ENCODE measurements at places on chromosomes 5 and 9.

DNA sequence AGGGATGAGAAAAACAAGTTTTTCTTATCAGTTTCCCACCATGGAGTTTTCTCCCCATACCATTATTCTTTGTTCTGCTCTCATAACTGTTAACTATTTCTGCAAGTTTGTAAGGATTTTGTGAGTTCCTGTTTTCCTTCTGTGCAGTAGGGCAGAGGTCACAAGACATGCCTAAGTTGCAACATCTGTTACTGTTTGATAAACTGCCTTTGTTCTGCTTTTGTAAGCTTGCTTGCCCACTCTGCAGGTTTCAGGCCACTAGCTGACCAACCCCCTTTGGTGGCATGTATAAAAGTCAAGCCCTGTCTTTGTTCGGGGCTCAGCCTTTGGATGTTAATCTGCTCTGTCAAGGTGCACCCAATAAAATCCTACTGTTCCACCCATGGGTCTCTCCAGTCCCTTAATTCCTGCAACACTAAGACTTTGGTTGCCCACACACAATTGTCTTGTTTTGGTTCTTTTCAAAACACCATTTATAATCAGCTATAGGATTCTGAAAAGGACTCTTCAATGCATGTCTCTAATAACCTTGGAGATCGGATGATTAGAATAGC, 545.4 kb downstream of the CDH9 start:
- DNase-seq, result no peak

GRCh38 chr9:77910194-77910621, 121.4 kb downstream of the GNAQ start:
- no peak for DNase-seq

GRCh38 chr5:147396070-147396823, 113.6 kb downstream of the DPYSL3 start:
- no peak for DNase-seq

GRCh38 chr5:79257314-79257713, 21.4 kb downstream of the JMY start:
- no peak for DNase-seq

GRCh38 chr9:19050637-19051591, 1.7 kb downstream of the RRAGA start:
- peak; percentile 6 for DNase-seq

GRCh38 chr9:137511758-137512463, 38.3 kb downstream of the PNPLA7 start:
- no peak for DNase-seq

GRCh38 chr9:85742597-85742936, 813 bp upstream of the AGTPBP1 start:
- no peak for DNase-seq

GRCh38 chr9:99746406-99746805, 75.3 kb upstream of the NR4A3 start:
- DNase-seq, result no peak

- DNase-seq, result no peak
These were observed 29.7 kb downstream of the ZNF462 start for GRCh38 chr9:106892632-106893031.

- DNase-seq, result no peak
These were observed 46.5 kb downstream of the RXRA start for GRCh38 chr9:134372581-134373267.

DNA sequence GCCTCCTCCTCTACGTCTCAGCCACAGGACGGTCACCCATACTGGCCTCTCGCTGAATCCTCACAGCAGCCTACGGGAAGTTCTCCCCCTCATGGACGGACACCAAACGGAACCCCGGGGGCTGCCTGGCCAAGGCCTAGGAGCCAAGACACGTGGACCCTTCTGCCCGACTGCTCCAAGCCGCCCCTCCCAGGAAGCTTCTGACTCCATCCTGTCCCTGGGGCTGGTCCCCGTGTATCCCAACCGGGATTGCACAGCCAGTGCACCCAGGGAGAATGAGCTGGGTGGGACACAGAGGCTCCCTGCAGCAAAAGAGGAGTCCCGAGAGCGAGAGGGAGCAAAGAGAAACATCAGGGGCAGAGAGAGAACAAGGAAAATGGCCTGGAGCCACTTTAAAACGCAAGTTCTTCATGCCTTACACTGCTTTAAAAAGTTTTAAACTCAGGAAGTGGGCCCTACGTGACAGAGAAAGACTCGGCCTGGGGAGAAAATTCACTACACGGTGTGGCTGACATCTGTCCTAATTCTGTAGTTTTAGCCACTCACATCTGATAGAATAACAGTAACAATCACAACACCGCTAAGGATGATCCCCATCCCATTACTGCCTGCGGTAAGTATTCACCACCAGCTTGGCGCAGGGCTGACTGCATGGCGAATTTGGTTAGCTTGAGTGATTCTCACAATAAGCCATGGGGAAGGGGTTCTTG, 3.0 kb downstream of the FAM78A start:
- DNase-seq, result no peak

- DNase-seq, result no peak
These were observed 84.7 kb downstream of the PLCXD3 start for GRCh38 chr5:41425736-41426135.

DNA sequence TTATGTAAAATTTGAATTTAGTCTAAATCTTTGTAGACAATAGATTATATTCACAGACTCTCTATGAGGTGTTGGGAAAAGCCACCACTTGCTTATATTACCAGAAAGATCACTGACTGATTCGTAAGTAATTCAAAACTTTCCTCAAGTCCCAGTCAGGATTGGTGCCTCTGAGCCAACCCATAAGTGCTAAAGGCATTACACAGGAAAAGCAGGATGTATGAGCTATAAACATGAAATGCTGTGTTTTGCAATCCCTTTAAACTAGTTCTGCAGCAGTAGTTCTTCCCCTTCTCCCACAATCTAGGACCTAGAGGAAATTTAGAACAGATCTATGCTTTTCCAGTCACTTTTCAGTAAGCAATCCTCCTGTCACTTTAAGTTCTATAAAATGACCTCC, 48.0 kb downstream of the SHLD3 start:
- no peak for DNase-seq

- DNase-seq, result no peak
These were observed 337.7 kb downstream of the CDK5RAP2 start for GRCh38 chr9:120242116-120242811.

GRCh38 chr5:132877938-132878337, 4.5 kb downstream of the LEAP2 start:
- peak; percentile 67 for DNase-seq

DNA sequence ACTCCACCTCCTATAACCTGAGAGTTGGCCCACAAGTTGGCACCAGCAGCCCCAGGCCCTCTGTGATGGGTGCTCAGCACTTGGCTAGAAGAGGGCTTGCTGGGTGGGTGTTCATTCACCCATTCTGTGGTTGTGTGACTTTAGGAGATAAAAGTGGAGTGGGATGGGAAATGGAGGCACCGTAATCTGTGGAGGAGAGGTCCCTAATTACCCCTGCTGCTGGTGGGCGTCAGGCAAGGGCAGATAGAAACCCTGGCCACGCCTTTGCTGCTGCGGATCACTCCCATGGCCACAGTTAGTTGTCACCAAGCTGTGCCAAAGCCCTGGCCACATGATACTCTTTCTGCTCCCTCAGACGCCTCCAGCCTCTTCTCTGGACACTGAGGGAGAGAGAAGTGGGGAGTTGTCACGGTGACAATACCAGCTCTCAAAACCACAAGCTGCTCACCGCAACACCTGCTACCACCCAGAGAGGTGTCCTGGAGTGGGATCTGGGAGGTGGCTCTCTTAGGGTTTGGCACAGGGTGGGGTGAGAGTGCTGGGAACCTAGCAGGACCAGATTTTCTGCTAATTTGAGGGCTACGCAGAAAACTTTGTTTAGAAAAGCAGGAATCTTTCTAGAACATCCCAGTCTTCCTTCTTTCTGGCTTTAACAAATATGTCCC, 12.0 kb upstream of the NEUROG1 start:
- DNase-seq, result no peak

GRCh38 chr5:134552301-134552700, 26.8 kb downstream of the JADE2 start:
- DNase-seq, result no peak

GRCh38 chr5:53507013-53507412, 26.6 kb downstream of the FST start:
- DNase-seq, result no peak

DNA sequence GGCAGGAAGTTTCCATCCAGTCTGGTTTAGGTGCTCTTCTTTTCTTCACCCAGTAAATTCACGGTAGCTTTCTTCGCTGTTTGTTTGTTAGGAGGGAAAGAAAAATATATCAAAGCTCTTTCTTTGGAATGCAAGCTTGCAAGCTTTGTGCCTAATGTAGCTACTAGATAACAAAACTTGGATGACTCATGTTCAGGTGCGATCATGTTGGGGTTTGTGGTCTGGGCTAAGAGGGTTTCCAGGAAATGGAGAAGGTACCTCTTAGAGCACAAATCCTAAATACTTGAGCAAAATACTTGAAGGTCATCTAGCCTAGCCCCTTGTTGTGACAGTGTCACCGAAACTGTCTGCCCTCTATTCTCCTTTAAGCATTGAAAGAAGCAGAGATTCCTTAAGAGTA, 17.7 kb downstream of the SRP19 start:
- no peak for DNase-seq

- no peak for DNase-seq
These were observed 366.9 kb upstream of the ZNF608 start for GRCh38 chr5:125113328-125113727.

- no peak for DNase-seq
These were observed 1383.5 kb downstream of the PTPRD start for GRCh38 chr9:9229269-9229668.

GRCh38 chr5:125142458-125142857, 396.0 kb upstream of the ZNF608 start:
- no peak for DNase-seq

DNA sequence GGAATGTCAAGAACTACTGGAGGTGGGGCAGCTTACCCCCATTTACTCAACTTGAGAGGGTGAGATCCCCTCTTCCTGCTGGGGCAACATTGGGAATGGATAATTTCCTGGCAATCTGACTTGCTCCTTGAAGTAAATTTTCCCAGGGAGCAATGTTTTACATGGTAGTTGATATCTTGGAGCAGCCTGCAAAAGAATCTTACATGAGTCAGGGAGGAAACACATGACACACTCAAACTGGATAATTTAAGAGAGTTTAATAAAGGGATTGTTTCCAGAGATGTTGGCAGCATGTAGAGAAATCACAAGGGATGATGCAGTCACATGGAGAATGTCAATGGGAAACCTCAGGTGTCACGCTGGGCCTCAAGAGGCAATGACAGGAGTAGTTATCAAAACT, 212.5 kb downstream of the GAS1 start:
- DNase-seq, result no peak

DNA sequence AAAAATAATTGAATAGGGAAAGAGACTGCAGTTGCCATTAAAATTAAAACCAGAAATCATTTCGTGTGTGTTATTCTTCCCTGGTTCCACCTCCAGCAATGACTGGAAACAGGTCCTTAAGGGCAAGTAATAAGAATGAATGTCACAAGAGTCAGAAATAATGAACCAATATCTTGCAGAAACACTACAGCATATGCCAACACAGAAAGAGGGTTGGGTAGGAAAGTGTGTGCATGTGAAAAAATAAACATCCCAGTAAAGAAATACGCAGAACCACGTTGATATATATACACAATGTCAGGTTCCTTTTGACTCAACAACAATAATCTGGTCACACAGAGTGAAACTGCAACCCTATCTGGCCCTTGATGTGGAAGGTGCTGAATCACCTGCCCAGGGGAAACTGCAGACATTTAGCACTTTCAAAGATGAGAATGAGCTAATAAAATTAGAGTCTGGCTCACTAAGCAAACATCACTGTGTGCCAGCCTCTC, 15.0 kb downstream of the HMHB1 start:
- no peak for DNase-seq

- peak; percentile 85 for DNase-seq
These were observed 36.0 kb downstream of the SARDH start for GRCh38 chr9:133701981-133702797.

DNA sequence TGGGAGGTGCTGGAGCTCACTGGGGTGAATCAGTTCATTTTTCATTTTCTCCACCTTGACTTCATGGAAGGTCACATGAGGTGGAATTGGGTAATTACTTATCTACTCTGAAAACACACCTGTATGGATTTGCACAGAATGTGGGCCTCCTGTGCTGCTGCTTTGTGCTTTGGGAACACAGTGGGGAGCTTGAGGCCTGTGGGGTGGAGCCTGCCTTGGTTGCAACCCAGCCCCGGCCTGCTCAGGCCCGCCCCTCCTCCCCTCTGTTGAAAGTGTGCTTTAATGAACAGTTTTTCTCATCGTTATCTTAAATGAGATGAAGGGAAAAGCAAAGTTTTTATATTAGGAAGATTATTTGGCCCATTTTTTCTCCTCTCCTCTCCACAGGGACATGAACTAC, 28.5 kb upstream of the DMRT3 start:
- DNase-seq, result no peak

DNA sequence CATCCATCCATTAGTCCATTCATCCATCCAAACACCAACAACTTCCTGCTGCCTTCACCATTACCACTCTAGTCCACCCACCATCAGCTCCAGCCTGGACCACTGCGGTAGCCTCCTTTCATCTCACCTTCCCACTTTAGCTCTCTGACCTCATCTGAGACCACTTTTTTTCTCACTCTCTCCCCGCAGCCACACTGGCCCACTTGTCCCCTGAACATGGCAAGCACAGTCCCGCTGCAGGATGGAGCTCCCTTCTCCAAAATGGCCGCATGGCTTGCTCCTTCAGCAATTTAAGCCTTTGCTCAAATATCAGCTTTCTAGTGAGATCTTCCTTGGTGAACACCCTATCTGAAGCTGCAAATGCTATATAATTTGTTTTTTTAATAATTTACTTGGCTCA, 11.1 kb downstream of the CSF1R start:
- no peak for DNase-seq

DNA sequence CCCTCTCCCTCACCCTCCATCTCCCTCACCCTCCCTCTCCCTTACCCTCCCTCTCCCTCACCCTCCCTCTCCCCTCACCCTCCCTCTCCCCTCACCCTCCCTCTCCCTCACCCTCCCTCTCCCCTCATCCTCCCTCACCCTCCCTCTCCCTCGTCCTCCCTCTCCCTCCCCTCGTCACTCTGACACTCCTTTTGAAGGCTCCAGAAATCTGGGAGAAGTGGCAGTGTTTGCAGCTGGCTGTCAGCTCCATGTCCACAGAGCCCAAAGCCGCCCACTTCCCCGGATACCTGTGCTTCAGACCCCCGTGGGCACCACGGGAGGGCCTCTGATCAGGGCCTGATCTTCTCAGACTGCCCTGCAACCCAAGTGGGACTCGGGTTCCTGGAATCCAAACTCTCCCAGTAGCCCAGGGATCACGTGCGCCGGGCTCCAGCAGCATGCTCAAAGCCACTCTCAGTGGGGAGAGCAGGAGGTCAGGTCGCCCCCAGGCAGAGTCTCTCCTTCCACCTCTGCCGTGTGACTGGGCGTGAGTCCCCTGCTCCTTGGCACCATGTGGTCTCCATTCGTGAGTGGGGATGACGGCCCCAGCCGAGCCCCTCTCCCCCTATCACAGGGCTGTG, 33.1 kb downstream of the DBH start:
- no peak for DNase-seq

GRCh38 chr5:75567710-75568109, 43.5 kb upstream of the ANKDD1B start:
- DNase-seq, result no peak

DNA sequence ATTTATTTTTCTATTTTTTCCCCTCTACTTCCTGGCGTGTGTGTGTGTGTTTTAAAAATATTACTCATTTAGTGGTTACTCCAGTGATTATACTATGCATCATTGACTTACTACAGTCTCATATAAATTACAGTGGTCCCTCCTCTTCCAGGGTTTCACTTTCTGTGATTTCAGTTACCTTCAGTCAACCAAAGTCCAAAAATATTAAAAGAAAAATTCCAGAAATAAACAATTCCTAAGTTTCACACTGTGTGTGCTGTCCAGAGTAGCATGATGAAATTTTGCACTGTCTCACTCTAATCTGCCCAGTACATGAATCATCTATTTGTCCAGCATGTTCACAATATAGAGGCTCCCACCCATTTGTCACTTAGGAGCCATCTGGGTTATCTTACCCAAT, 47.4 kb upstream of the CCDC112 start:
- DNase-seq, result no peak
